ENCODE measurements at places on chromosomes 3 and 15.

DNA sequence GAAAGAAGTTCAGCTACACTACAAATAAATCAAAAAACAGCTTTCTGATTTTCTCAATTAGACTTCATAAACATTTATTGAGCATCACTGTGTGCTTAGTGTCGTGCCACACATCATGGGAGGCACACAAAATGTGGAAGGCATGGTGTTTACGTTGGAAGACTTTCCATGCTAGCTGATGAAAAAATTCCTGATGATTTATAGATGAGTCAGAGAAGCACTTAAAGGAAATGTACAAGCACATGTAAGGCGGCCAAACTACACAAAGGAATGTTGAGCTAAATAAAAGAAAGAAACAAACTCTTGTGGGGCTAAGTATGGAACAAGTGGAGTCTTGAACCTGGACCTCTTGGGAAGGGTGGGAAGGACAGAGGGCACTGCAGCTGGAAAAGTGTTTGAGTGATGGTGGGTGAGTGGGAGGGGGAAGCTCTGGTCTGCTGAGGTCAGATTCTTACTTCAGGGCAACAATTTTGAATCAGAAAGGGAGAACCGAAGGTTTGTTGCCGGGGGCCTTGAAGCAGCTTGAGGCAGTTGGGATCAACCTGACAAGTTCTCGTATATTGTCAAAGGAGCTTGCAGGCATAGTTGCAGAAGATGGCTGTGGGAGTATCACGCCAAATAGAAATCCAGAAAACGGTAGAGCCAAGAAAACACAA, 66.9 kb downstream of the FOXB1 start:
- DNase-seq = no peak

DNA sequence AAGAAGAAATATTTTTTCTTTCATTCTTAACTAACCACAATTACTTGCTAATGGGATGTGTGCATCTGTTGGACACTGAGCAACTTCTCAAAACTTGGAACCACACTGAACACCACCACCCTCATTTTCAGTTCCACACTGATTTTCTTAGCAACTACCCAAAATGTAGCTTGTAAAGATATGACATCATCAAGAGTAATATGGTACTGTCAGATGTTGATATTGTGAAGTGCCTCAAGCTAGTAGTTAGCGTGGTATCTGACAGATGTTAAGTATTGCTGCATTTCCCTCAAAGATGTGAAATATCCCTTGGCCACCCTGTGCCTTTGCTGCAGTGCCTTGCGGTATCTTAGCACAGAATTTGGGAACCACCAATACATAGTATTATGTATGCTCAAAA, 9.3 kb downstream of the RFTN1 start:
- no peak for DNase-seq

- DNase-seq = peak; percentile 43
Observed at GRCh38 chr3:49410846-49411534, 786 bp downstream of the RHOA start.

GRCh38 chr15:69760258-69760845, 307.7 kb downstream of the RPLP1 start:
- no peak for DNase-seq

GRCh38 chr15:68991723-68992122, 22.8 kb upstream of the NOX5 start:
- DNase-seq = no peak
